ENCODE measurements at places on chromosomes 11 and 22.
A peak's percentile ranks its signal among the peaks of the same experiment; 100 is the strongest.

- DNase-seq, result no peak
Measured at GRCh38 chr11:76054330-76054729, 152.0 kb downstream of the WNT11 start.

DNA sequence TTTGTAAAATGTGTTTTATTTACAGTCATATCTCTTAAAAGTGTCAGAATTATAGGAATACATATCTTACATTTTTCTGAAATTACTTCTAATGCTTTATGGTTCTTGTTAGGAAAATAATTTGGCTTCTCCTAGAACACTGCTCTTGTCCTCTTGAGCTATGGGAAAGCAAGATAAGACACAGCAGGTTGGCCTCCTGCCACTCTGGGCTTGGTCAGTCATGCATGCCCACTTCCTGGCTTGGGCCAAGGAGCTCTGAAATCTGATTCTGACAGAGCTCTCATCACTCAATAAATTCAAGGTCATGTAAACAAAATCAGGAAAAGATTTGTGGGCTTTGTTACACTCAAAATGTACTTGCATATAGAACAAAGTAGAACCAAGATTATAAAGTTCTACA, 1036.0 kb downstream of the OPCML start:
- no peak for DNase-seq

GRCh38 chr11:44618561-44619425, 53.3 kb downstream of the CD82 start:
- DNase-seq, result no peak

GRCh38 chr11:133844217-133844616, 1.1 kb downstream of the SPATA19 start:
- no peak for DNase-seq

DNA sequence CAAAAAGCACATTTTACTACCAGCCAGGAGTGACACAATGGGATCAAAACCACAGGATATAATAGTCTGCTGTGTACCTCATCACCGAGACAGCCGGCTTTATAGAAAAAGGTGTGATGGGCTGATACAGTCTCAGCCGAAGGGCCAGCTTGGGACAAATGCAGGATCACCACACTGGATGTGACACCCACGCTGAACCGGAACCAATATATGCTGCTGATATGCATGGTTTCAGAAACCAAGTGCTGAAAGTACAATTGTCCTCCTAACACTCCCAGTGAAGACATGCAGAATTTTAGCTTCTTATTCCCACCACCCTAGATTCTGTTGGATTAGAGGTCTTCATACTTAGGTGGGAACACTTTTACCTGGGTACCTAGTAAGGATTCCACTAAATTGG, 97.0 kb upstream of the LDLRAD3 start:
- no peak for DNase-seq

GRCh38 chr22:32699001-32699582, 102.4 kb upstream of the TIMP3 start:
- no peak for DNase-seq

DNA sequence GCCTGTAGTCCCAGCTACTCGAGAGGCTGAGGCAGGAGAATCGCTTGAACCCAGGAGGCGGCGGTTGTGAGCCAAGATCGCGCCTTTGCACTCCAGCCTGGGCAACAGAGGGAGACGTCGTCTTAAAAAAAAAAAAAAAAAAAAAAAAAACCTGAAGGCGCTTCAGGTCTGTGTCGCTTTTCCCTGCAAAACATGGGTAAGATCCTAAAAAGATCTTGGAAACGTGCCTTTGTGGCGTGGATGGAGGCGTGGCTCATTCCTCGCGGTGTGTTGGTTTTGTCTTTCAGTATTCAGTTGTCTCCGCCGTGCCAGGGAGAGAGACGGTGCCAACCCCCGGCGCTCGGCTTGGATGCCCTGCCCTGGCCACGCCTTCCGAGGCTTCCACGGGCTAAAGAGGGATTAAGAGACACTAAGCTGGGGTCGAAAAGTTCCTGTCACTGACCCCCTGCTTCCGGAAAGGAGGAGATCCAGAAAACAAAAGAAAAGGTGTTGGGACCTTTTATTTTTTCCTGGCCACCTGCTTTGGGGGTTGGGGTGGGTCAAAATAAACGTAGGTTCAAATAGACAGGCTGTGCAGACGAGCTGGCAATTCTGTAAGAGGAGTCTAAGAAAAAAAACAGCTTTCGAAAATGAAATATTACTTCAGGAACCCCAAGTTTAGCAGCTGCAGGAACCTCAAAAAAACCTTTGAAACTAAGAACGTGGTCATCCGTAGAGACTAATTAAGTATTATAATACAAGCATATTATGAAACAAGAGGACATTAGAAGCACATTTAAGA, 1.1 kb upstream of the SLC35F2 start:
- peak; percentile 63 for DNase-seq

- no peak for DNase-seq
Measured at GRCh38 chr22:32827049-32827602, 25.6 kb downstream of the TIMP3 start.

GRCh38 chr11:30062103-30062502, 45.3 kb upstream of the KCNA4 start:
- DNase-seq, result no peak

DNA sequence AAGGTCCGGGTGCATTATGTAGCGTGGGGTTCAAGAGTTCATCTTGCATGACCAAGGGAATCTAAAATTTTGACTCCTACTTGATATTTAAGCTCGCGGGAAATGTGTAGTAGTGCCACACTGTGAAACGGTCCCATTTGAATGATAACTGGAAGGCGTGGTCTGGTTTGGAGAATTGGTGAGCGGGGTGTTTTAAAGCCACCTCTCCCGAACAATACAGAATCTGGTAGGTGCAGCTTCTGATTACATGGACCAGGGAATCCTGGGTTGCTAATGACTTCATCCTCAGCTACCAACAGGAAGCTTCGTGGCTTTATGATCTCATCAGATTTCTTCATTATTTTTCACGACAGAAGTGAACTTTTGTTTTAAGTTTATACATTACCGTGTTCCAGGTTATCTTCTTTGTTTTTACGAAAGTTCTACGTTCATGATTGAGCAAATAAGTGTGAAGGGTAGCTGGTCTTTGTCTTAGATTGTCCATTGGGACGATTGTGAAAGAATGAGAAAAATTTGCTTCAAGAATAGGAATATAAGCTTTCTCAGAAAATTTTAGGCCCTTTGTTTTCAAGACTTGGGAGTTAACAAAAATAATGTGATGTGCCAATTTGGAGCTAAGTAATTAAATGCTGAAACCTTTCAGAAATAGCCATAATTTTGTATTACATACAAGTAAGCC, 1.7 kb downstream of the QSER1 start:
- DNase-seq, result peak; percentile 15

GRCh38 chr11:85717429-85717828, 31.4 kb upstream of the CCDC89 start:
- no peak for DNase-seq

DNA sequence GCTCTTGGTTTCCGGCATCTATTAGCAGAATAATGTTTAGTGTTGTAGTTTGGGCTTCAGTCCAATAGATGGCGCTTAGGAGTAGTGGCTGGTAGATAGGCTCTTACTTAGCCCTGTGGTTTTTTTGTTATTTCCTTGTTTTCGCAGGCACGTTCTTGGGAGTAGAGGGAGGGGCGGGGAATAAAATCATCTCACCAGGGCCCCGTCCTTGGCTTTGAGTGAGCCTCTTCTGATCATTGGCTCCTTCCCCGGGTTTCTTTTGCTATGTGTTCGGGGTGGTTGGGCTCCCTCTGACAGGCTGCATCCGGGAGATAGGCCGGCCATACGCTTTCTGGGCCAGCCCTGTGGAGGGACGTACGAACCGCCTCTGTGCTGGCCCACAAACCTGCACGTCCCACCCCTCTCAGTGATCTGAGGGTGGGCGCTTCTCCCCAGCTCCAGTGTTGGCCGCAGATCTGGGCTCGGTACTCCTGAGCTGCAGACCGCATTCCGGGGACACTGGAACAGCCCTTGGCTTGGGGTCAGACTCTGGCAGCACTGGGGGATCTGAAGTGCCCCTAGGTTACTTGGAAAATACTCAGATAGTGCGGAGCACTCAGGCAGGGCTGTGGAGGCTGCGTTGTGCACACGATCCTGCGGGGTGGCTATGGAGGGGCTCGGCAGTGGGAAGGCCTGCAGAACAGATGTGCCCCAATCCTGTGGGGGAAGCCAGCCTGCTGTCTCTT, 217.0 kb downstream of the DYNC2H1 start:
- peak; percentile 14 for DNase-seq

DNA sequence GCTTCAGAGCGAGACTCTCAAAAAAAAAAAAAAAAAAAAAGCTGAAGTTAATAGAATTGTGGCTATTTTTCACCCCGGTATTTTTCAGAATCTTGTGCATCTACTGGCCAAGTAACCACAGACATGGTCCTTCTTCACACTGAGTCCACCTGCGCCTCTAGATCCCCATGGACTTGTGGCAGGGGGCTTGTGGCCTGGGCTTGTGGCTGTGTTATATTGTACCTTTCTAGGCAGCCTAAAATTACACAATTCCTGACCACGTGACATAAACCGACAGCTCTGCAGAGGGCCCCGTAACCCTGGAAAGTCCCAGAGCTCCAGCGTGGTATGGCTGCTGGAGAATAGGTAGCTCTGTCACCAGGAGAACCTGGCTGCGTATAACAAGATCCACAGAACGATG, 10.9 kb upstream of the NAALADL1 start:
- no peak for DNase-seq

DNA sequence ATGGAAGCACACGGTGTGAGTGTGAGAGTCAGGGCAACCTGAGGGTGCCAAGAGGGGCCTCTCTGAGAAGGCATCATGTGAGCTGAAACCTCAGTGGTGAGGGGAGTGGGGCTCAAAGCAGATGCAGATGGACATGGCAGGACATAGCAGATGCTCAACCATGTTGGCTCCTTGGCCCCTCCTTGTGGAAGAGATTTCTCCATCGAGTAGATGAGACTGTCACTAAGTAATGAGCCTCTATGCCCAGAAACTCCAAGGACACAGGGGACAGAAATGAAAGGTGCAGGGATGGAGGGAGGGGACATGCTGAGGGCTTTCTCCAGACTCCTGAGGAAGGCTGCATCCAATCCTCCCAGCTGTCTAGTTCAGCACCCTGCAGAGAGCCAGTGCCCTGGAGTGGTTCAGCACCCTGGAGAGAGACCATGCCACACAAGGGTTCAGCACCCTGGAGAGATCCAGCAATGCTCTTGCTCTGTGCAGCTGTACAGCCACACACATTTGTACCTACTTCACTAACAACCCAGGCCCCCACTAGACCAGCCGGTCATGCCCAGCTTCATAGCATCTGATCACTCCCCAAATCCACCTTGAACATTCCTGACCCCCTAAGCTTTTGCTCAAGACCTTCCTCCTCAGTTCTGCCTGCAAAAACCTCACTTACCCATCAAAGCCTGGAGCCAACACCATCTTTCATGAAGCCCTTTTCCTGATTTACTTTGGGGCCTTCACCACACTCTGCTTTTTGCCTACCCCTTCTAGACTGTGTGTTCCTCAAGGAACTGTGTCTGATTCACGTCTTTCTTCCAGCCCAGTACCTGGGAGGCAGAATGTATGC, 252.0 kb downstream of the CTTN start:
- DNase-seq, result peak; percentile 12

DNA sequence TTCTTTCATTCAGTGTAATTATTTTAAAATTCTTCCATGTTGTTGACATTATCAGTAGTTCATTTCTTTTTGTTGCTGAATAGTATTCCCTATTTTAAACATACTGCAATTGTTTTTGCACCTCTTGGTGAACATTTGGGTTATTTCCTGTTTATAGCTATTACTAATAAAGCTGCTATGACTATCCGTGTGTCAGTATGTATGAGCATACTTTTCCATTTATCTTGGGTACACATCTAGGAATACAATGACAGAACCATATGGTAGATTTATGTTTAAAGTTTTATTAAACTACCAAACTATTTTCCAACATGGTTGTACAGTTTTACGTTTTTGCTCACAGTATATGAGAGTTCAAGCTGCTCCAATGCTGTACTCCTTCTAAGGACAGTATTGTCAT, 22.0 kb upstream of the FIBIN start:
- DNase-seq, result no peak

GRCh38 chr22:16969508-16970327, 38.3 kb downstream of the GAB4 start:
- DNase-seq, result no peak

GRCh38 chr11:116420770-116421528, 351.8 kb downstream of the BUD13 start:
- no peak for DNase-seq

- no peak for DNase-seq
Measured at GRCh38 chr11:2280208-2280607, 9.8 kb upstream of the ASCL2 start.

DNA sequence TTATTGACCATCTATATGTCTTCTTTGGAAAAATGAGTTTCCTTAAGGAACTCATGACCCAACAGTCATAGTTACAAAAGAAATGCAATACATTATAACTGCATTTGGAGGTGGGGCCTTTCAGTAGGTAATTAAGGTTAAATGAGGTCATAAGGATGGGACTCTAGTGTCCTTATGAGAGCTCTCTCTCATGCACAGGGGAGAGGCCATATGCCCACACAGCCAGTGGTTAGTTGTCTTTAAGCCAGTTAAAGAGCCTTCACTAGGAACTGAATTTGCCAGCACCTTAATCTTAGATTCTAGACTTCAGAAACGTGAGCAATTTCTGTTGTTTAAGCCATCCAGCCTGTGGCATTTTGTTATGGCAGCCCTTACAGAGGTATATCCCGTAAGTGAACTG, 27.3 kb downstream of the INTS4 start:
- no peak for DNase-seq

DNA sequence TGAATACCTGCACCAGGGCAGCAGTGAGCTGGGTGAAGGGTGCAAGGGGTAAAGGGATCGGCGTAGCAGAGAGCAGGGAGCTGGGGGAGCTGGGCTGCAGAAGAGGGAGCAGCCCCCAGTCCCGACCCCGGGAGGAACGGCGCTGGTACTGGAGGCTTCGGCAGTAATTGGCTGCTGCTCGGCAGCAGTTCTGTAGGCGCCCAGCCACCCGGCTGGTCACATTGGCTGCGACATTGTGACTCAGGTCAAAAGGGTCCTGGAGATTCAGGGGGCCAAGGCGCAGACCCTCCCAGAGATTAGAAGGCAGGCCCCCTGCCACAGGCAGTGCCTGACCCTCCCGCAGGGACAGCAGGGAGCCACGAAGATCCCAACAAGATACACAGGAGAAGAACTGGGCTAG, 2.1 kb upstream of the EEF1G start:
- DNase-seq, result no peak

DNA sequence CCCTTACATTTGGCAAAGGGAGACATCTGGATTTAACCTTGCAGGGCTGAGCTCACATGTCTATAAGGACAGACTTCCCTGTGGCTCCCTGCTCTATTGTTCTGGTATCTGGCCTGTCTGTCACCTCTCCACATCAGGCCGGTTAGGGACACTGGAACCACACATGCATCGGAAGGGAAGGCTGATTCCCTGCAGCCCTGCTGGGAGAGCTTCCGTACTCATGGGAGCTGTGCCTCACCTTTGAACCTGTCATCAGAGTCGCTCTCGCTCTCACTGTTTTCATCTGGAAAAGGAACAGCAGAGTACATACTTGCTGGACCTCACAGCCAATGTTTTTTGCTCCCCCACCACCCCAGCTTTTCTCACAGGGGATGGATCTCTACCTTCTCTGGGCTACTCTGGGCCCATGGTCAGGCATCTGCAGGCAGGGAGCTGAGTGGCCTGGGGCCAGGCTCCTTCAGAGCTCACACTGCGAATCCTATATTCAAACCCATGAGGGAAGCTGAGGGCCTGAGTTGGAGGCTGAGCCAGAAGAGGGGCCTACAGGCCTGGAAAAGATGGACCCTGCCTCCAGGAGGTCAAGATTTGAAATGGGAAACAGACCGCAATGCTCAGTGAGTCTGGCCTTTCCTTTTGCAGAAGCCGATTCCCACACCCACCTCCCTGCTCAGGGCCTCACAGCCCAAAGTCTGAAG, 31.3 kb downstream of the RPL27A start:
- no peak for DNase-seq
